GM10248 (cell line): ENCODE measurements at places on chromosomes 3 and 15.
A peak's percentile ranks its signal among the peaks of the same experiment; 100 is the strongest.

DNA sequence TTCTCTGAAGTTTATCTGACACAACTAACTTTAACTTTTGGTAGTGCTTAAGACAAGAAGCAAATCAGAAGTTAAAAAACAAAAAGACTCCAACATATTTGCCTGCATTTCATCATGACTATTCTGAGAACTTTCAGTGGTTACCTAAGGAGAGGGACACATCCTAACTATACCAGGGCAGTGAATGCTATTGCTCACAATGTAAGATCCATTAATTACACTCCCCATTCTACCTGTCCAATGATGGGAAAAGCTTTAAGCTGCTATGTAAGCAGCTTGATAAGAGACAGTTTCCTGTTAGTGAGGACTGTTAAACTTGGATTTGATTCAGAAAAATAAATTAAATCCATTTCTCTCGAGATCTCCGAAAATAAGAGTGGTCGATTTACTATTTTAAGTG lies 37.5 kb downstream of the SERPINI1 start:
- DNase-seq = no peak

- no peak for DNase-seq
These were observed 1441.5 kb downstream of the OTOL1 start for GRCh38 chr3:162938083-162938482.

- no peak for DNase-seq
These were observed 1048.1 kb downstream of the SI start for GRCh38 chr3:164030194-164030593.

DNA sequence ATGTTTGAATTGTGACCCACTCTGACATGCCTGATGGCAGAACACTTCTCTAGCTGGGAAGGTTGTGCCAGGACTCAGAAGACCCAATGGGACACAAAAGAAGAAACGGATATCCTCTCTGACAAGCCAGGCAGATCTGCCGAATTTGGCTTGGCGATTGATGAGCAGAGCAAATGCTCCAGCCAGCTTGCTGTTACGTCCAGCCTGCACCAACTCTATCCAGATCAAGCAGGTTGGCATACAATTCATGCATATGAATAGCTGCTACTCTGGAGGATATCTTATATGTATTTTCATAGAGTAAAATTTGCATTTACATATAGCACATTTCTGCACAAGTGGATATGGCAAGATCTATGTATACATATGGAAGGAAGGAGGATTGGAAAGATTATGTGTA lies 102.8 kb downstream of the PEX5L start:
- DNase-seq = no peak

- DNase-seq = no peak
These were observed 2.6 kb downstream of the CLDN1 start for GRCh38 chr3:190319660-190320059.

- DNase-seq = no peak
These were observed 675.4 kb downstream of the OTOL1 start for GRCh38 chr3:162171970-162172369.

DNA sequence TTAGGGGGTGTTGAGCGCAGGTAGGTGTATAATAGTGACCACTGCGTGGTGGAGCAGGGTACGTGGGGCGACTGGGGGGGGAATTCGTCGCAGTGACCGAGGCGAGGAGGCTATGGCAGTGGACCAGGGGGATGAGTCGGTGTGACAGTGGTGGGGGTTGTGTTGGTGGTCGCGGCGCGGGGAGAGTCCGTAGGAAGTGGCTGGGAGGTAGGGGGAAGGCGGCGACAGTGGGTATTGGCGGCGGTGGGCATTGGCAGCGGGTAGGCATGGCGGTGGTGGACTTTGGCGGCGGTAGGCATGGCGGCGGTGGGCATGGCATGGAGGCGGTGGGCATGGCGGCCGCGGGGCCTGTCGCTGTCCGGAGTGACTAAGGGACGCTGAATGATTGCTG lies 739 bp downstream of the SNRPN start:
- DNase-seq = peak; percentile 7

DNA sequence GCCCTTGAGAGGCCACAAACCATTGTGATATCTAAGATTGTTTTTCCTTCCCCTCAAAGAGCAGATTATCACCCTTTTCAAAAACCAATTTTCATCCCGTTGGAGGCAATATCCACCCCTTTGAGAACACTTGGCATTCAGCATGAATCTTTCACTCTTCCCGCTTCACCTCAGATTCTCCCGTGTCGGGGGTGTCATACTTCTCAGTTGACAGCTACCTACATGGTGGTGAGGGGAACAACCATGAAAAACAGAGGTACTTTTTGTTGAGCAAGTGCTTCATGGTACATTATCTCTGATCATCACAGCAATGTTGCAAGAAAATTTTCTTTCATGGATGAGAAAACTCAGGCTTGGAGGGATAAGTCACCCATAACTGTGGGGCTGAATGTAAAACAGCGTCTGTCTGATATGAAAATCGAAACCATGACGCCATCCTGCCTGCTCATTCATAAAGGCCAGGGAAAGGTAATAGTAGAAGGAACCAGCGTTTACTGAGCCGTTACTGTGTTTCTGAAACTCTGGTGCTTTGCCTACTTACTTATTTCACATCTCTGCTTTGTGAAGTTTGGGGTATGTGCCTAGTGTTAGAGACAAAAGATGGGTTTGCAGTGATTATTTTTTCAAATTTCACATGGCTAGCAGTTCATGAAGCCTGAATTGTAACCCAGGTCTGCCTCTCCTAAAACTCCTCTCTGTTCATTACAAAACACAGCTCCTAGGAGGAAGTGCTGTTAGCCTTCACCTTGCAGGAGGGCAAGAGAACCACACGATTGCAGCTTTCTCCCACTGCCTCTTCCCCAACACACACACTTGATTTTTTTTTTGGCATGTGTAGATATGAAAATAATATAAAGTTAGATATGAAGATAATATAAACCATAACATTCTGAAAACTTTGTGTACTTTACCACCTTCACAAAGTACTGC lies 35.4 kb downstream of the SV2B start:
- peak; percentile 60 for DNase-seq

- no peak for DNase-seq
These were observed 18.1 kb upstream of the SLC22A13 start for GRCh38 chr3:38247366-38248035.

GRCh38 chr3:49902511-49903345 lies 945 bp downstream of the MST1R start:
- DNase-seq = no peak

GRCh38 chr3:64856977-64857516 lies 169.2 kb upstream of the ADAMTS9 start:
- no peak for DNase-seq

DNA sequence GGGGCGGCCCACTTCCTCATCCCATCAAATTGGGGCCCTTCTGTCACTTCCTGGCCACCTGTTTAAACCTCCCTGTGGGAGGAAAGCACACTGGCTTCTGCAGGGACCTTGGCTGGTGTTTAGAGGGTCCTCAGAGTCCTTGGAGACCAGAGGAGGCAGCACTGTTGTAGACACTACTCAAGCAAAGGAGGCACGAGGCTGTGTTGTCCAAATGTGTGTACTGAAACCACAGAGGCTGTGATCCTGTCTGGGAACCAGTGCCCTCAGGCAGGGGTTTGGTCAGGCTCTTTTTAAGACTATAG lies 12.4 kb upstream of the SEC13 start:
- DNase-seq = no peak

- DNase-seq = peak; percentile 85
These were observed at the start of gene ZMYND10 for GRCh38 chr3:50345586-50346234. TSS of gene ZMYND10 (minus strand) at chr3:50345732. CDS start at chr3:50345579, 153 bp downstream.

DNA sequence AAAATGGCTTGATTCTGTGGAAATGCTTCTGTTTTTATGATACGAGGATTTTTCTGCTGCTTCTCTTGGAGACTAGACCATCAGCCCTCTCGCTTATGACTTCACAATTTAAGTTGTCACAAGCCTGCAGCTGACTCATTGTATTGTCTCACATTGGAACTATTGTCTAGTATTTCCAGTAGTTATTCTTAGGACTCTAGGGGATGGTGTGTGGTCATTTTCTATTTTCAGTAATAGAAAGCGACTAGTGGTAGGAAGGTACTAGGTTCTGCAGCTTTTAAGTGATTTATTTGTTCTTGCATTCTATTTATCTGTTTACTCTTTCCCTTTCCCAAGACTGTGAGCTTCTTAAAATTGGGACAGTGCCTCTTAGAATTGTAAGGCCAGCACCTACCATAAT lies 66.3 kb upstream of the CRTC3 start:
- peak; percentile 52 for DNase-seq

DNA sequence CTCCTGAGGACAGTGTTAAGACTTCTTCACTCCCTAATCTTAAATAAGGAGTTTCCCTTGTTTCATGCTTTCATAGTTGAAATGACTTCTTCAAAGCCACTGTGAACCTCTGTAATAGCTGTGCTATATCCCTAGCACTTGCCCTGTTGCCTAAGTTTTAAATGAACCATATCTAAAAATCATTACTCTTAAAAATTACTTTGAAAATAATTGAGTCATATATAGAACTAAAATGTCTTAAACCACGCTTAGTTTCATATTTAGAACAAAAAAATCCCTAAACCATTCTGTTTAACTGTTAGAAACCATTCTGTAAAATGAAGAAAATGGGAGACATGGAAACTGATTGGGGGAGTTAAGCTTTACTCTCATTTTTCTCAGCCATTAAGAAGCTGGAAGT lies 29.8 kb downstream of the DNAJC19 start:
- no peak for DNase-seq

DNA sequence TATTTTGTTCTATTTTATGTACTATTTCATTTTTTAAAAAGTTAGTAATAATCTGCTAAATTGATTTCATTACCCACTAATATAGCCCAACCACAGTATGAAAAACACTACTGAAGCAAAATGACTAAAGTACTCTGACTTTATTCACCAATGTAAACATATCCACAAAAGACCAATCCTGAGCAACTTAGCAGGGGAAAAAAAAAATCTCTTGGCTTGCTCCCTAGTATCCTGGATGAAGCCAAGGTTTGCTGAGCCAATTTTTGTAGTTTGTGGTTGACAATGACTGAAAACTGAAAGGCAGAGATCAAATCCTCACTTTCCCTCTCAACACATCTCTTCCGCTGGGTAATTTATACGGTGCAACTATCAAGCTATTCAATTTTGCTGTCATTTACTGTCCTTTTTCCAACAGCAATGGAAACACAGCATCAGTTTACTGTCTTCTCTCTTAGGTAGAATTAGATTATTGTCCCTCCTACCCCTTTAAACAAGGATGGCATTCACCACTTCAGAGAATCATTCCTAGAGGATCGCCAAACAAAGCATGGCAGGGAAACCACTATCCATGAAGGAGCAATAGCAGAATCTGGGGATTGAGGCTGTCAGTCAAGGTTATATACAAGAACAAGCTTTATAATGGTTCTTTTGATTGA lies 149.7 kb downstream of the THRB start:
- DNase-seq = no peak

- no peak for DNase-seq
These were observed 500.6 kb upstream of the MCTP2 start for GRCh38 chr15:93730724-93731123.

DNA sequence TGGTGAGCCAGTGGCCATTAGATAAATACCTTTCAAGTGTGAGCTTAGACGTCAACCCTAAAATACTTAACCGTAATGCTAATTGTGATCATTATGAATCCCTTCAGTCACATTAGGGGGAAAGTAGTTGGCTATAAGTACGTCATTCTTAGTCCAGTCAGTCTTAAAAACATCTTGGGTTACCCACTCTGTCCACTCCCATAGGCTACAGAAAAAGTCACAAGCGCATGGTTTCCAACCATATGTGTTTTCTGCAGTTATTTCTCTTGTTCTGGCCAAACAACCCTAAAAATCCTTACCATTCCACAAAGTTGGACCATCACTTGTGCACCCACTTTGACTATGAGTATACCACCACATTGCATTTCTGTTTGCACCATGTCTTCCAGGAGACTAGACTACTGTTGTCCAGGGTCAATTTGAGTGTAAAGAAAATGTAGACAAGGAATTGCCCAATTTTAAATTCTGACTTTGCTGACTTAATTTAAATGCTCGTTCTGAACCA lies 3.3 kb downstream of the RPL15 start:
- DNase-seq = no peak

DNA sequence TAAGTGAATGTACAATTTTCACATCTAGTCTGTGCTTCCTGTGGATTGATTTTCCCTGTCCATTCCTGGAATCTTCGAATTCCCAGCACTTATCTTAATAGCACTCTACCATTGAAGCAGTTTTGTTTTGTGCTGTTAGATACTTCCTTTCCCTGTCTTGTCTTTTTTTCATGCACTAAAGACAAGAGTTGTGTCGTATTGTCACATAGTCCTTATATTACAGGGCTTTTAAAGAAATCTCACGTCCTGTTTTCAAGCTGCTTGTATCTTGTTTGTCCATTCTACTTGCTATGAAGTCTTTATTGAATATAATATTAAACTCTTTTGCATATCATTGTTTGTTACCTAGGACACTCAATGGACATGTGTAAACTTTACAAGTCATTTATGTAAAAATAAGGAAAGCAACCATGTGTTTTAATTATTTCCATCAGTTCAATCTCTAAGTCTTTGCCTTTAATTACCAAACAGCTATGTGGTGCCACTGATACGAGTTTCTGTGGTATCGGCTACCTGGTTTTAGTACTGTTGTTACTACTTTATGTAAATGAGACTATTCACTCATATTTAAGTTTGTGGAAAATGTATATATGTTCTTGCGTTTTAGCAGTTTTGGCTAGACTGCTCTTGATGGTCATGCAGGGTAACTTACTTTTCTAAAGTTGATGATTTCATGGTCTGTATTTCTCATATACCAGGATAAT lies 10.3 kb downstream of the PIK3CA start:
- DNase-seq = no peak

- DNase-seq = no peak
These were observed 453.7 kb downstream of the FOXP1 start for GRCh38 chr3:71129611-71130431.

DNA sequence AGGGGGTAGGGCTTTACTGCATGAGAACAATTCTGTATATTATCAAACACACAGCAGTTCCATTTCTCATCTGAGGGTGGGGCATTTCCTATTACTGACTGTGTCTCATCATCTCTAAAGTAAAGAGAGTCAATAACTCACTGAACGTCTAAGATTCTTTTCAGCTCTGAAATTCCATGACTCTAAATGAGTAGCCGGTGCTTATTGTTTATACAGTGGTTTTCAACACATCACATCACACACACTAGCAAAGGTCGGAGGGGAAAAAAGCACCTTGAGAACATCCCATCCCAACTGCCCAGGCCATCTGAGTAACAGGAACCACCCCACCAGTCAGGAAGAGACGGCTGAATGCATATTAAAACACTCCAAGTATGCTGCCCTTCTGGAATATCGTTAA lies 196.0 kb downstream of the SUCLG2 start:
- DNase-seq = no peak

GRCh38 chr15:32029862-32030781 lies at the start of gene CHRNA7:
TSS of gene CHRNA7 (plus strand) at chr15:32030515. CDS start at chr15:32030595, 80 bp downstream.
- DNase-seq = peak; percentile 52

- no peak for DNase-seq
These were observed 126.2 kb upstream of the SYNPR start for GRCh38 chr3:63151897-63152296.

GRCh38 chr3:16433701-16434151 lies 79.8 kb downstream of the RFTN1 start:
- DNase-seq = peak; percentile 62

DNA sequence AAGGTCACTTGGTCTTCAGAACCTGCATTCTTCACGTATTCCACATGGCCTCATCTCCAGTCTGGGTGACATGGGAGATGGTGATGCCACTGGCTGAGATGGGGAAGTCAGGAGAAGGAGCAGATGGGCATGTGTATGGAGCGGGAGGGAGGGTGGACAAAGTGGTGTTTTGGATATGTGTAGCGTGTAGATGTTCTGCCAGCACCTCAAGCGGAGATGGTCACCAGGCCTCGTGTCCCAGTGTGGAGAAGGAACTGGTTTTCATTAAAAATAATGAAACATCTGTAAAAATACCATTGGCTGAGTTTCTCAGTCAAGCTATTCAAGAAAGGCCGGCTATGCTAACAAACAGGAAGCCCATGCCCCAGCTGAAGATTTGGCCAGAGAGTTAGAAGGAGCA lies 26.2 kb downstream of the LARP6 start:
- no peak for DNase-seq
